ENCODE measurements at places on chromosomes 6 and 20. TPM values are rescaled to one million over a fixed set of nuclear protein-coding genes. Genes with fewer than 3 reads are reported as not detected.

NRM gene
- total RNA-seq = 33.1 TPM

ECT2L gene
- total RNA-seq = not detected

EDN1 gene
- 0.14 TPM for total RNA-seq

ESR1 gene
- 1.7 TPM for total RNA-seq

VSTM2L gene
- not detected for total RNA-seq

SYTL3 gene
- total RNA-seq = 65.3 TPM

CGA gene
- not detected for total RNA-seq

CMTR1 gene
- total RNA-seq = 83.9 TPM

CD83 gene
- 10.5 TPM for total RNA-seq

MUCL3 gene
- total RNA-seq = not detected

RPL10A gene
- total RNA-seq = 1,398 TPM

PPIL4 gene
- 24.9 TPM for total RNA-seq

ADGRF5 gene
- total RNA-seq = not detected

TRIM40 gene
- not detected for total RNA-seq

INSM1 gene
- total RNA-seq = not detected

WFDC10A gene
- not detected for total RNA-seq

C6orf163 gene
- 3.2 TPM for total RNA-seq

BACH2 gene
- 61.7 TPM for total RNA-seq

NQO2 gene
- total RNA-seq = 17.5 TPM

SLC17A3 gene
- total RNA-seq = 0.23 TPM

PGC gene
- total RNA-seq = not detected

MYBL2 gene
- 72.6 TPM for total RNA-seq

TRAPPC3L gene
- not detected for total RNA-seq

CST5 gene
- not detected for total RNA-seq

ADGB gene
- not detected for total RNA-seq

ALDH5A1 gene
- total RNA-seq = 6.6 TPM

C6orf58 gene
- not detected for total RNA-seq

HSF2 gene
- total RNA-seq = 20.7 TPM

MCHR2 gene
- not detected for total RNA-seq

PLG gene
- total RNA-seq = 0.69 TPM

HLA-DQB1 gene
- 19.0 TPM for total RNA-seq
